ENCODE measurements at places on chromosomes 12 and 14.

DNA sequence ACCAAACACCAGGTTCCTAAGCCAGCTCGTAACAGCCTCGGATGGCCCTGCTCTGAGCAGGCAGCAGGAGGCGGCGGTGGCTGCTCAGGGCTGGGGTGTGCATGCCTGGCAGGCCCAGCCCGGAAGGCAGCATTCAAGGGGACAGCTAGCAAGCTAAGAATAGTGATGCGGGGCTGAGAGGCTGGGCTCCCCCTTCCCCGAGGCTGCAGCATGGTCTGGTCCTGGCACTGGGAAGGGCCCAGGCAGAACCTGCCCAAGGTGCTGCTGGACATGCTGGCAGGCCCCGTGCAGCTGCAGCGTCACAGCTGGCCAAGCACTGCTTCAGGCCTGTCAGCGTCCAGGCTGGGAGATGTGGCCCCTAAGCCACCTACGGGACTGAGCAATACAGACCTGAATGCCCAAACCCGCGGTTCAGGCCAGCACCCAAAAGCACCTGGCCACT, 26.4 kb upstream of the NUDT14 start:
- DNase-seq = no peak

GRCh38 chr14:75069121-75069810, at the start of gene ZC2HC1C:
Gene ZC2HC1C, plus strand, starts transcription at chr14:75069641. Its CDS starts 933 bp downstream, at chr14:75070574.
- DNase-seq = peak; percentile 10

DNA sequence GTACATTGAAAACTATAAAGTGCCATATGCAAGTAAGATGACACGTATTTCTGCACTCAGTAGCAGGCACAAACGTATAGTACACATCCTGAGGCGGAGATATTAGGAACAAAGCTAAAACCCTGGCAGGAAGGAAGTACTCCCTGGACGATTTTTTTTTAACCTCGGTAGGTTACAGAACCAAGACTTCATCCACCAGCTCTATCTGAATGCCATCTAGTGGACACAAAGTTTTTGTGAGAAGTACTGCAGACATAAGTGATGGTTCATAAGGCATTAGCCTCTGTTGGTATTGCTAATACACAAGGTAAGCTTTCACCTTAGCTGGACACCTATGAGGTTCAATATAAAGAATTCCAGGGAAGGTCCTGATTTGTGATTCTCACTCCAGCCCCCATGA, 83.0 kb upstream of the CCDC196 start:
- DNase-seq = no peak

GRCh38 chr14:73764406-73765280, 50.5 kb upstream of the PNMA1 start:
- DNase-seq = no peak

DNA sequence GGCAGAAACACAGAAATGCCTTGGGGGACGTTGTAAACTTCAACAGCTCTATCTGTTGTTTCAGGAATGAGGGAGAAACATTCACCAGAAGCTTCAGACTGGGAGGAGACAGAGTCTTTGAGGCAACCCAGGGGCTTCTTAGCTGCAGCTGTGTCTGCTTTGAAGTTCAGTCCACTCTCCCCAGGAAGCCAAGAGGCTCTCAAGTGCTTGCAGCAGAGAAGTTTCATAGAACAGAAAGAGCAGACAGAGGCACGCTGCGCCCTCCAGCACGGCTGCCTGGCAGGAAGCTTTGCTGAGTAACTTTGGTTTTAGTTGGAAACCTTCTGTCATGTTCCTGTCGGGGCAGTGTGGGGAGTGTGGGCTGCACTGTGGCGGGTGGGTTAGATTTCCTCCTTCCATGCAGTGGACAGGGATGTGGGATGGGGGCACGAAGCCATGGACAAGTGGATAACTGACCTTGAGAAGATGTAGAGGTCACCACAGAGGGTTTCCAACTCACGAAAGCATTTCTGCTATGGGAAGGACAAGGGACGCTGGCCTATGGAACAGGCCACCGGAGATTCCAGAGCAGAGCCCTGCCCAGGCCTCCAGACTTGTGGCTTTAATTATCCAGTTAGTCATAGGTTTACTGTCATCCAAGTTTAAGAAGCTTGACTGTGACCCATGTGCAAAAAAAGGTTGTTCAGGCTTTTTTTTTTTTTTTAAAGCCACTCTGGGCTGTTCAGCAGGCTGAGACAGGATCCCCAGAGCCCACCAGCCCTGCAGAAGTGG, 107.7 kb downstream of the ARF6 start:
- DNase-seq = peak; percentile 50

DNA sequence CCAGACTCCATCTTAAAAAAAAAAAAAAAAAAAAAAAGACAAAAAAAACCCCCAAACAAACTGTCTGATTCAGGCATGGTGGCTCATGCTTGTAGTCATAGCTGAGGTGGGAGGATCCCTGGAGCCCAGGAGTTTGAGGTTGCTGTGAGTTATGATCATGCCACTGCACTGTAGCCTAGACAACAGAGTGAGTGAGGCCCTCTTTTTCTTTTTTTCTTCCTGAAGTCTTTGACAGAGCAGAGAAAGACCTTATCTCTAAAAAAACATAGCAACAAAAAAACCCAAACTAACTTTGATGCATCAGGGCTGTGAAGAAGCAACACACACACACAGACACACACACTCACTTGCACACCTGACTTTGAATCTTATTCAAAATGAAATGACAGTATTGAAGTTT, 7.7 kb upstream of the AMN1 start:
- peak; percentile 35 for DNase-seq

- DNase-seq = no peak
Measured at GRCh38 chr12:9347328-9348127, 139.3 kb upstream of the PZP start.

DNA sequence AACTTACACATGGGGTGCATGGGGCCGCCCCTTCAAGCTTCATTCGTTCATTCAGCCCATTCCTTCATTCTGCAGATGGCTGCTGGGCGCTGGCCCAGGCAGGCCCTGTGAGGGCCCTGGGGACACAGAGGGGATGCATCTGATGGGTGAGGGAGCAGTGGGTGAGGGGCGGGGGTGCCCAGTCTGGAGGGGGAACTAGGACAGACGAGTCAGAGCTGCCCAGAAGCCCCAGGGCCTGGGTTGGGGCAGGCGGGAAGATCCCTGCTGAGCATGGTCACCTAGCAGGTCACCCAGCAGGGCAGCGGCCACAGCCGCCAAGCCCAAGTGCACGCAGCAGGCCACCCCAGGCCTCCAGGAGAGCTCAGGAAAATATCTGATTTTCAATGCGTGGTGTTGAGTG, 14.1 kb downstream of the TRMT61A start:
- no peak for DNase-seq

GRCh38 chr14:102317564-102318248, 1.8 kb upstream of the ZNF839 start:
- no peak for DNase-seq

DNA sequence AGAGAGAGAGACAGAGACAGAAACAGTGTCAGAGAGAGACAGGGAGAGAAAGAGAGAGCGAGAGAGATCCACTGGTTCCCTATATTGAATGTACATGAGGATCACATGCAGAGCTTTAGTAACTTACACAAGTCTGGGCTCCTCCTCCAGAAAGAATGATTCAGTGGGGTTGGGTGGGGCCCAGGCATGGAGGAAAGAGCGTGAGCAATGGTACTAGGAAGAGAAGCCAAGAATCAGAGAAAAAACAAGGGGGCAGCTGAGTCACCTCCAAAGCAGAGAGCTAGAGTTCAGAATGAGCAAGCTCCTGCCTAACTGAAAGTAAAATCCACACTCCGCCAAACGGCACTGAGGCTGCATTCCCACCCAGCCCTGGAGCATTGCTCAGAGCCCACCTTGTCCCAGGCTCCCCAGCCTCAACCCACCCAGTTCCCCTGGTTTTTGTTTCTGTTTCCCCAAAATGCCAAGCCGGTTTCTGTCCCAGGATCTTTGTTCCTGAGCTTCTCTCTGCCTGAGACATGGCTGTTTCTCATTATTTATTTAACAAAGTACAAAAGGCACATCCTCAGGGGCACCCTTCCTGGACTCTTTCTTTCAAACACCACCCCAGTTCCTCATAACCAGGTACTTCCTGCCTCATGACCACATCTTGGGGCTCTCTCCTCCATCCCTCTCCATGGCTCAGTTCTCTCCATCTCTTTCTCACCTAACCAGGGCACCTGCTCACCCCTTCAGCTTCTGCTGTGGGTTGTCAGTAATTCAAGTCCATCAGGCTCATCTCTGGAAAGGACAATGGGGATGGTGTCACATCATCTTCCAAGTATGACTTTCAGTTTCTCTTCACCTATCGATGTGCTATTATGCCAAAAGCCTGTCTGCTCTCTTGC, 670.3 kb upstream of the TBX3 start:
- no peak for DNase-seq

DNA sequence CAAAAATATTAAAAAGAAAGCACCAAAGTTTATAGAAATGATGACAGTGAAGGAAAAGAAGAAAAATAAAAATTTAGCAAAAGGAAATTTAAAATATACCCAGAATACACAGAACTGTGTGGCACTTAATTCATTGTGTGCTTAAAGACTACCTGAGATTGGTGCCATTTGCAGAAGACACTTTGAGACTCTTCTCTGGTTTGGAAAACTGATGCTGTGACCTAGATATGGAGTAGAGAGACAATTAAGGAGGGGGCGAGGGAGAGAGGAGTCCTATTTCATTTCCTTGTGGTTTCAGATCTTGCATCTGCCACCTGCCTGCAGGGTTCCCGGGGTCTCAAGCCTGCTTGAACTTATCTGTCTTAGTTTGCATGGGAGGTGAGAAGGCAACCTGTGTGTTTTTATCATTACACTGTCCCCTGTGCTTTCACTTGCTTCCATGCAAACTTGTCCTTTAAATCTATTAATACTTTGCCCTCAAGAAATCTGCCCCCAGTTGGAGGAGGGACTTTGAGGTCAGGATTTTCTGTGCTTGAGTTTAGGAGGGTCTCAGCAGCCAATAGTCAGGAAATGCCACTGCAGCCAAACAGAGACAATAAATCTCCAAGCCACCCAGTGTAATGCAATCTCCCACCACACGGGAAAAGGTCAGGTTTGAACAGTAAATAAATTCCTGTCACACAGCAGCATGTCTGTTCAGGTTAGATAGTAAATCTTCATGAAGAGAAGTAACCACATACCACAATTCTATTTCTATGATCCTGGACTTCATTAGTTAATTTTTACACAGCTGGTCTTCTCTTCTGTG, 119.4 kb downstream of the CAND1 start:
- no peak for DNase-seq
